ENCODE measurements at places on chromosomes 11 and 22.

- DNase-seq, result no peak
These were observed 19.1 kb upstream of the OOSP1 start for GRCh38 chr11:59918987-59919589.

- DNase-seq, result no peak
These were observed 26.4 kb downstream of the MYEOV start for GRCh38 chr11:69320326-69320725.

DNA sequence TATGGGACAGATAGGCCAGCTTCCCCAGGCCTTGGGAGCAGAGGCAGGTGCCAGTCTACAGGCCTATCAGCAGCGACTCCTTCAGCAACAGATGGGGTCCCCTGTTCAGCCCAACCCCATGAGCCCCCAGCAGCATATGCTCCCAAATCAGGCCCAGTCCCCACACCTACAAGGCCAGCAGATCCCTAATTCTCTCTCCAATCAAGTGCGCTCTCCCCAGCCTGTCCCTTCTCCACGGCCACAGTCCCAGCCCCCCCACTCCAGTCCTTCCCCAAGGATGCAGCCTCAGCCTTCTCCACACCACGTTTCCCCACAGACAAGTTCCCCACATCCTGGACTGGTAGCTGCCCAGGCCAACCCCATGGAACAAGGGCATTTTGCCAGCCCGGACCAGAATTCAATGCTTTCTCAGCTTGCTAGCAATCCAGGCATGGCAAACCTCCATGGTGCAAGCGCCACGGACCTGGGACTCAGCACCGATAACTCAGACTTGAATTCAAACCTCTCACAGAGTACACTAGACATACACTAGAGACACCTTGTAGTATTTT lies 26.6 kb upstream of the L3MBTL2 start:
- DNase-seq, result no peak

GRCh38 chr11:43497144-43497543 lies 138.4 kb downstream of the TTC17 start:
- no peak for DNase-seq

DNA sequence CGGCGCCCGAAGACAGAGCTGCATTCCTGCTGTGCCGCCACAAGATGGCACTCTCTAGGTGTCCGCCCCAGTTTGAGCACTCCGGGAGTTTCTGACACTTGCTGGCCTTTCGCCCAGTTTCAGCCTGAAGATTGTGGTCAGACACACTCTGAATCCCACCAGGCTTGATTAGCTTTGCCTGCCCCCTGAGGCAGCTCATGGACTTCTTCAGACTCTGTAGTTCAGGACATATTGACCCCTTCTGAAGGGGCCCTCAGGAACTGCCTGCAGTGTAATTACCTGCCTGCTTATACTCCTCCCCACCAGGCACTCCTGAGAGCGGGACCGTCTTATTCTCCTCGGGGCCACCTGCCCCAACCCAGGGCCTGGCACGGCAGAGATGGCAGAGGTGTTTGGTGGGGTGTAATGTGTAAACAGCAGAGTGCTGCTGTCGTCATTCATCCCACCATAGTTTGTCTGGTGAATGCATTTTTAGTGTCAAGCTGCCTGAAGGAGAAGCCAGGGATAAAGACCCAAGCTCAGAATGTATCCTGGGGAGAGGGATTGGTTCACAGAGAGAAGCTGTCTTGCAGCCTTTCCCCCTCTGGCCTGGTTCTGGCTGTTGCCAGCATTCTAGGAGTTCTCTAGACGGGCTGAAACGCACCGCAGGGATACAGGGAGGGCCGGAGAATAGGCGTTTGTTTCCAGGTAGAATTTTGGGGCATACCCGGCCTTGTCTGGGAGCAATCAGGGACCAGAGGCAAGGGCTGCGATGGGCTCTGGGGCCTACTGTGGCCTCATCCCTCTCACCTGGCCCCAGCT lies 46.4 kb downstream of the EIF3F start:
- DNase-seq, result peak; percentile 65

DNA sequence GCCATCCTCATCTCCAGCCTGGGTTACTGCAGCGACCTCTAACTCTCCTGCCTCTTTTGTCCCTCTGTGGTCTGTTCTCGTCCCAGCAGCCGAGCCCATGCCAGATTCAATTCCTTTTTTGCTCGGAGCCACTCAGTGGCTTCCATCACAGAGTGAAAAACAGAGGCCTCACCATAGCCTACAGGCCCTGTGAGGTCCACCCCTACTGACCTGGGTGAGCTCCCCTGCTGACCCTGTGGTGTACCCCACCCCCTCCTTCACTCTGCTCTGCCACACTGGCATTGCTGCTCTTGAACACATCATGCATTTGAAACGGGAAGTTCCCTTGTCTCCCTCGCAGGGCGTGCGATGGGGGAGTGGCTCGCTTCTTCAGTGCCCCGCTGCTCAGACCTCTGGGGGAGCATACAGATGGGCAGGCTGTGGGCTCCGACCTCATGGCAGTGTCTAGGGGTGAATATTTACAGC lies 2.1 kb downstream of the AIP start:
- DNase-seq, result no peak
